ENCODE measurements at places on chromosomes 13 and 19. TPM values are rescaled to one million over a fixed set of nuclear protein-coding genes. Genes with fewer than 3 reads are reported as not detected.

Gene GJB6
- 2.6 TPM for total RNA-seq

Gene QPCTL
- total RNA-seq: 9.1 TPM

Gene CYP4F8
- not detected for total RNA-seq

Gene CYP2A6
- total RNA-seq: not detected

Gene IL12RB1
- total RNA-seq: 93.4 TPM

Gene FAAP24
- total RNA-seq: 8.7 TPM

Gene KASH5
- 0.23 TPM for total RNA-seq

Gene CCL25
- 0.23 TPM for total RNA-seq

Gene CRX
- total RNA-seq: not detected

Gene EGLN2
- 118 TPM for total RNA-seq

Gene ZNF99
- total RNA-seq: not detected

Gene ZNF160
- 27.8 TPM for total RNA-seq

Gene GPR108
- total RNA-seq: 66.1 TPM

Gene ZNF565
- 3.0 TPM for total RNA-seq

All from T-helper 2 cell treated with Interferon-gamma antibody and Interleukin-4, amounts not matched to agents 100 ng/mL and 5 ng/mL, for 36 hours (primary cell).